ENCODE measurements at places on chromosomes 6 and 20. TPM values are rescaled to one million over a fixed set of nuclear protein-coding genes. Genes with fewer than 3 reads are reported as not detected.

DNA sequence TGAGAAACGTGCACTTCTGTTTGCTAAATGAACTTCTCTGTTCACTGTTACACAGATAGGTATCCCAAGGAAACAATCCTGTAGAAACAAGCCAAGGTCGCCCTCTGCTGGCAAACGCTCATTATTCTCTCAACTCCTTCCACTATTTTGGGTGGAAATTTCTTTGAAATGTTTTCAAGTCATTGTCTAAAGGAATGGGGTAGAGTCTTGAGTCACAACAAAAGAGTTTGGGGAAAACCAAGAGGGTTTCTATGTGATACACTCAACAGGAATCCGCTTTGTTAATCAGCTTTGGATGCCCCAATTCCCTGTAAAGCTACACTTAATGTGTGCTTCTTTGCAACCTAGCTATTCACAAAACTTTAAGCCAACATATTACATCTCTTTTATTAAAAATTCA is 4.6 kb upstream of the RAE1 start:
- peak; percentile 20 for DNase-seq

GRCh38 chr20:59299945-59300332 is 472 bp upstream of the EDN3 start:
- DNase-seq: no peak

DNA sequence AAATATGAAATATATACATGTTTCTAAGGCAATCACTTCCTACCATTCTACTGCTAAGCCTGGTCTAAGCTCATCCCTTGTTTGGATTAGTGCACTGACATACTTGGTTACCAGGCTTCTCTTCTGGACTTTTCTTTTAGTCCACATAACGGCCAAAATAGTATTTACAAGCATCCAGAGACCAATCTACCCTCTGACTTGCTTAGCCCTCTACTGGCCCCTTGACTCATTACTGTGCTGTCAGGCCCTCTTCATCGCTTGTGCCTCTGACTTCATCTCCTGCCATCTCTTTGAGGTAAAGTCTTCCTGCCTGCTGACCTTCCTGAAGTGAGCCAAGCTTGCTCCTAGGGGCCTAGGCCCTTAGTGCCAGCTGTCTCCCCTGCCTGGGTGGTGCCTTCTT is 35.1 kb downstream of the TULP4 start:
- no peak for DNase-seq

GRCh38 chr6:107811591-107812218 is 12.4 kb downstream of the SCML4 start:
- DNase-seq: no peak

- DNase-seq: no peak
Measured at GRCh38 chr20:49233226-49233625, 14.0 kb downstream of the DDX27 start.

DNA sequence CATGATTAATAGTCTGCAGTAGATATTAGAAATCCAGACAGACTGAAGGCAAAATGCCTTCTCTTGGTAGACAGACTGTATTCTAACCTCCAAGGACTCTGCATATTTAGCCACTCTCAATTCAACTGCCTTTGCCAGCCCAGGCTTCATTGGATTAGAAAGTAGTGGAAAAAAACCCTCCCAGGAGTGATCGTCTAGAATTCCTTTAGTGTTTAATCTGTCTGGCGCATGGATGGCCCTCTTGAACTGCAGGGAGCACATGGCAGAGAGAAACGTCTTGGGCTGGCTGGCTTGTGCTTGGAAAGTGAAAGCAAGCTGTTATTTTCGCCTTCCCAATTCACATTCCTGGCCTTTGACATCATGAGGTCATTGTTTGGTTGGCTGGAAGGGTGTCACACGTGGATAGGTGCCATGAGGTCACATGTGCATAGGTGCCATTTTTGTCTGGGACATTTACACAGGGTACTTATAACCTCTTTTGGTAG is 30.9 kb upstream of the NEDD9 start:
- peak; percentile 37 for DNase-seq

- DNase-seq: no peak
Measured at GRCh38 chr6:43870660-43871061, 100.7 kb downstream of the VEGFA start.

DNA sequence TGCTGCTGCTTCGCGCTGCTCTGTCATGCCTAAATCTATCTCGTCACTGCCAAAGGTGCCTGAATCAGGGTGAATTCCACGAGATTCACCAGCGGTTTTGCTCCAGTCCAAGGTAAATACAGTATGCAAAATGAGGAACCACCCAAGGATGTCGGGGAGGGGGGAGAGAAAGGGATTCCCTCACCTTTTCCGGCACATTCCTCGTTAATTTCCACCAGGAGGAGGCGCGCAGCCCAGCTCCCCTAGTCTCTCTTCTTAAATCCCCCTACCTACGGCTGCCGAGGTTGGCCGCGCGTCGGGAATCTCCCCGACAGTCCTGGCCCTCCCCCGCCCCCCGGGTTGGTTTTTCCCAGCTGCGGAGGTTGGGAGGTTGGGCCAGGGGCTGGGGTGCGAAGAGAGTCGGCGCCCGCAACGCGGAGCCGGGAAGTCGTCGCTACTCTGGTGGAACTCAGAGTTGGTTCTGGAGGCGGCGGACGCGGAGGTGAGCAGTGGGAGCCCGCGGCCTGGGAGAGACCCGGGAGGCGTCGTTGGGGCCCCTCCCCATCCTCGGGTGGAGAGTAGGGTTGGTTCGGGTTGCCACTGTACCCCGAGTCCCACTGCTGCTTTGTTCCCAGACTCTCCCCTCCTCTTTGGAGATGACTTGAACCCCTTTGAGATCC is at the start of gene TPBG:
Gene TPBG (plus strand): TSS at position 390 of the 659 bp plus-strand sequence. CDS start 1,145 bp downstream, outside the sequence.
- DNase-seq: no peak

- DNase-seq: no peak
Measured at GRCh38 chr6:32198866-32199265, 6.4 kb upstream of the GPSM3 start.

DNA sequence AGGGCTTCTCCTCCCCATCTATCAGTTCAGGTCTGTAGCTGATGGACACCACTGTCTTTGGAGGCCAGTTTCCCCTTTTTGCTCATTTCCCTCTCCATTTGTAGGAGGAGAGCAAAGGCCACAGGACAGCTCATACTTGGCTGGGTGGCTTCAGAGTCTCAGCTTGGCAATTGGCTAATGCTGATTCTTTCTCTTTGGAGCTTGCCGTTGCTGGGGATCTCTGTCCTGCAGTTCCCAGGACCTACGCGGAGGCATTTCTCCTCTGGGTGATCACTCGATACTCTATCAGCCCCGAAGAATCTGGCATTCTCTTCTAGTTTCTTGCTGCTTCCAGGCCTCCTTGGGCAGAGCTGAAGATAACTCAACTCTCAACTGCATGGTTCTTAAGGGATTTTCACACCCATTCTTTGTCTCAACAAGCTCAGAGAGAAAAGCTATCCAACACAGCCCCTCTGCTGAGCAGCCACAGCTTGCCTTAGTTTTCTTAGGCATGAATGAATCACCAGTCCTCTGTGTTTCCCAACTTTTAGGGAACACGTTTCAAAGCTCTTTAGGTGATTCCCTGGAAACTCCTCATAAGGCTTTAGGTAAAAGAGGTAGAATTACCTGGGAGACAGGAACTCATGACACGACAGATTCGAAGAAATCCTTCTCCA is 19.2 kb upstream of the SSR1 start:
- no peak for DNase-seq

DNA sequence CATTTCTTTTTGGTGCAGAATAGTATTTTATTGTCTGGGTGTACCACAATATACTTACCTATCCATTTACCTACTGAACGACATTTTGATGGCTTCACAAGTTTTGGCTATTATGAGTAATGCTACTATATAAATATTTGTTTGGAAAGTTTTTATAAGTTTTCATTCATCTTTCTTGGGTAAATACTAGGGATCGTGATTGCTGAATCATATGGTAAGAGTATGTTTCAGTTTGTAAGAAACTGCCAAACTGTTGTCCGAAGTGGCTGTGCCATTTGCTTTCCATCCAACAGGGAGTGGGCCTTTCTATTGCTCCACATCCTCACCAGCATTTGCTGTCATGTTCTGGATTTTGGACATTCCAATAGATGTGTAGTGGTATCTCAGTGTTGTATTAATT is 104.2 kb downstream of the CDYL start:
- DNase-seq: no peak

DNA sequence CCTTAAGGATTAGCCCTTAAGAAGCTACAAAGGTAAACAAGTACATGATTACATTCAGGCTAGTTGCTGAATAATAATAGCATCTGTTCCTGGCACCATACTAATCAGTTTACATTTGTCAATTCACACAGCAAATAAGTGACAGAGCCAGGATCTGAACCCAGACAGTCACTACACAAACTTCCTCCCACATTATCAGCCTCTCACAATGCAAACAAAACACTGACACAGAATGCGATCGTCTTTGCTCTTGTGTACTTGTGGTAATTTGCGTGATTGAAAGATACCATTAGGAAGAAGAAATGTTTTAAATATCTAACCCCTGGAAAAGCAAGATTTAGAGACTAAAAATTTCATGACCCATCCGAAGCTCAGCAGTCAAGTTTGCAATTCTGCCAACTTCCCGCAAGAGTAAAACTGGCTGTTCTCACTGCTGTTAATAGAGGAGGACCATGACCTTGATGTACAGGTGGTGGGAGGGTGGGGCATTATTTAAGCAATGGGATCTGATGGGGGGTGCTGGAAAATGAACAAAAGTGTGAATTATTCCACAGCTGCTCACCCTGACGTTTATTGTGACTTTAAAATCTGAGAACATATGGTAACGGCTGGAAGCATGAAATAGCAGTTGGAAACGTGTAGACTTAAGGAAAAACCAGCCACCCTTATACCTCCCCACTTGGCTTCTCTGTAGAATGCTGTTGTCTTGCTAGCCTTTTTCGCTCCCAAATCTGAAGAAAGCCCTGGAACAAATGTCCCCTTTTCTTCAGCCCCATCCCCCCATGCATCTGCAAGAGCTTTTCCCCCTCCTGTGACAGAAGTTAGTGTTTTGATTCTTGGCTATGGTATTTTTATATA is 95.3 kb upstream of the ARMC2 start:
- DNase-seq: no peak

- no peak for DNase-seq
Measured at GRCh38 chr6:15309611-15310283, 63.9 kb downstream of the JARID2 start.

GRCh38 chr6:79898076-79898475 is 49.3 kb downstream of the ELOVL4 start:
- no peak for DNase-seq

GRCh38 chr20:23995905-23996666 is 7.5 kb upstream of the GGTLC1 start:
- no peak for DNase-seq

DNA sequence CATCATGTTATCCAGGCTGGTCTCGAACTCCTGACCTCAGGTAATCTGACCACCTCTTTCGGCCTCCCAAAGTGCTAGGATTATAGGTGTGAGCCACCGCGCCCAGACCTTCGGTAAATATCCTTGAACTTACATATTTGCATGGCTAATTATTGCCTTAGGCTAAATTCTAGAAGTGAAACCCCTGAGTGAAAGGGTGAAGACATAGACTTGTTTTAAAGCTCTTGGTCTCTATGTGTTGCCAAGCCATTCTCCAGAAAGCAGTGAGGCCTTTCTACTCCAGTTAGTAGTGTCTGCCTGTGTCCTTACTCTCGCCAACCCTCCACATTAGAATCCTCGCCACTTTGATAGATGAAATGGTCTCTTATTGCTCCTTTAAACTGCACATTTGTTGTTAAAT is 2.6 kb upstream of the NOTCH4 start:
- no peak for DNase-seq

GRCh38 chr20:8223091-8223870 is 91.2 kb downstream of the PLCB1 start:
- no peak for DNase-seq

DNA sequence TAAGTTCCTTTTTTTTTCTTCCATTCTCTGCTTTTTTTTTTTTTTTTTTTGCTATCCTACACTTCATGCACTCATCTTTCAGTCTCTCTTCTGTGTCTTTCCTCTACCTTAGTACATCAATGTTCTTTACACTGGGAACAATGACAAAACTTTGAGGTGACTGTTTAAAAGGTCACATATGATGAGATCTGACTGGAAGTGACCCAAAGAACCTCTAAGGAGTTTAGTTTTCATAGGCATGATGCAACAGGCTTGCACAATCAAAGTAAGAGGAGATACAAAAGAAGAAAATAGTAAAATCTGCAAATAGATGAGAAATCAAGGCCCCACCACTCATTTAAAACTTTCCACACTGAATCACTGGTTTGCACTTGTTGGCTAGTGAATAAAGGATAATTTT is 840.8 kb downstream of the TBC1D32 start:
- DNase-seq: no peak

- peak; percentile 66 for DNase-seq
Measured at GRCh38 chr6:1524040-1524480, 85.7 kb upstream of the FOXC1 start.

DNA sequence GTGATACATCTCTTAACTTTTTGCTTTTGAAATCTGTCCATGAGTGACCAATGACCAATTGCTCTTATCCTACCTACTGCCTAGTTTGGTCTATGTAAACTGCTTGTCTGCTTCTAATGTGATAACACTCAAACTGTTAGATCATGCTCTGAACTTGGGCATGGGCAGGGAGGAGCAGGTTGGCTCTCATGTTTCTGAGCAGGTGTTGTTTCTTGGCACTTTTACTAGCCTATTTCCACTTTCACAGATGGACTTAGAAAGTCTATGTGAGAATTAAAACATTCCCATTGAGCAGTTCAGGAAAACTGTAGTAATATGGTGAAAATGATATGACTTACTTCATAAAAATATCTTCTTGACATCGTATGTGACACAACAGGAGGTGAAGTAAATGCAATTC is 538.4 kb downstream of the HACE1 start:
- DNase-seq: no peak

DNA sequence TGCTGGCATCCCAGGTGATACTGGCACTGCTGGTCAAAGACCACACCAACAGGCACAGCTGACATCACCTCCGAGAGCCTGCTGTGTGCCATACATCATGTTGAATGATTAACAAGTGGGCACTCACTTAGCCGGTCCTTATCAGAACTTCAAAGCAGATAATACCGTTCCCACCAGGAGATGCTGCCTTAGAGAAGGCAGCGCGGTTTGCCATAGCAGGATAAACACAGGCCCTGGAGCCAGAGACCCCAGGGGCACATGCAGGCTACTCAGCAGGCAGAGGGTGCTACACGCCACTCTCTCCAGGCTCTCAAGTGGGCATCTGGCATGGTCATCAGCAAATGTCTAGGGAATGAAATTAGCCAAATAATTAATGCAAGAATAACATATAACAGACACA is 86.5 kb upstream of the CST7 start:
- no peak for DNase-seq

OR2H1 gene
- total RNA-seq: not detected

RNF144B gene
- 24.5 TPM for total RNA-seq

TMEM217 gene
- total RNA-seq: not detected

HLA-DOB gene
- 0.72 TPM for total RNA-seq

VTA1 gene
- total RNA-seq: 74.4 TPM

OPRM1 gene
- not detected for total RNA-seq
